Activated CD4-positive, alpha-beta T cell treated with anti-CD3 and anti-CD28 coated beads, Interleukin-2, amount 10 ng/mL, durations not matched to agents 24 days and 14 days (primary cell): ENCODE measurements at places on chromosomes 5 and 9. TPM values are rescaled to one million over a fixed set of nuclear protein-coding genes. Genes with fewer than 3 reads are reported as not detected.
A peak's percentile ranks its signal among the peaks of the same experiment; 100 is the strongest.

- H3K27ac ChIP-seq, result no peak overlapping the region
- DNase-seq, result no peak
- peaks cover 41% of the 10 kb centered on the region for H3K27me3 ChIP-seq
Measured at GRCh38 chr9:36029765-36030528, 6.8 kb upstream of the RECK start.

DNA sequence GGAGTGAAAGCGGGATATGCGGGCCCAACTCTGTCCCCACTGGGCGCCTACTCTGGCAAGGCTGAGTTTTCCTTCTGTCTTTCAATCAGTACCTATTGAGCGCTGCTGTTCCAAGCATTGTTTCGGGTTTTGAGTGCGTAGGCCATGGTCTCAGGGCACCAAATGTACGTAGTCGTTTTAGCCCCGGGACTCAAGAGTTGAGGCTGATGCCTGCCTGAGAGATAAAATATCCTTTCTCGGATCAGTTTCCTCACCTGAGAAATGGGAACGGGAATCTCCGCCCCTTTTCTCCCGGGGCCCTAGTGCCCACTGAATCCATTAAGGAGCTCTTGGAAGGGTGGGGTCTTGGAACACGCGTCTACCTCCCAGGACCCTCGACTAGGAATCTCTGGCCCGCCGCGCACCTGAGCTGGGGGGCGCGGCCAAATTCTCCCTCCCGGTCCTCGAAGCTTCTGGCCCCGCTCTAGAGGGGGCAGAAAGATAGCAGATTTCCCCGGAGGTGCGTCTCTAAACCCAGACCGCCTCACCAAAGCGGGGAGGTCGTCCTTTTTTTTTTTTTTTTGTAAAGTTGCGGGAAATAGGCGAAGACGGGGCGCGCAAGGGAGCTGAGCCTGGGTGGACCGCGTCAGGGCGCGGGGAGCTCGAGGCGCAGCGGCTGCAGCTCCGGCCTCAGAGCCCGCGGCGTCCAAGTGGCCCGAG, 494 bp upstream of the CXXC5 start:
- peaks cover 29% of the 10 kb centered on the region for H3K4me1 ChIP-seq
- no peak for DNase-seq
- peaks cover 54% of the 10 kb centered on the region for H3K27me3 ChIP-seq

QRFP gene
- total RNA-seq, result not detected in 2 replicates

DNA sequence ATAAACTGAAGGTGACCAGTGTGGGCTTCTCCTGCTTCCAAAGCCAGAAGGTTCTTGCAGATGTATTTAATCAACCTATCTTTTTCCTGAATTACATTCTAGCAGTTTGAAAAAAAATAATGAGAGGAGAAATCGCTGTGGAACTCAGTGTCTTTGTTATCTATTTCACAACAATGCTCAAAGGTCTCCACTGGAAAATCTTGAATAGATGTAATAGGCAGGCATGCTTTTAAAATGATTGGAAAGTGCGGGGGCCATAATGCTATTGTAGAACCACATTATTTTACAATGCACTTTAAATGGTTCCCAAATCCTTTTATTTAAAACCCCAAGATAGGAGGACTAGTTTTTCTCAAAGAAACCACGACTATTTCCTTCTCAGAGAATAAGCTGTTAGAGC, 23.3 kb downstream of the ENC1 start:
- DNase-seq, result no peak
- peaks cover 26% of the 10 kb centered on the region for H3K27me3 ChIP-seq
- H3K27ac ChIP-seq, result no peak overlapping the region
- peaks cover 5% of the 10 kb centered on the region for H3K4me1 ChIP-seq
- no peak overlapping the region for H3K4me3 ChIP-seq

DNA sequence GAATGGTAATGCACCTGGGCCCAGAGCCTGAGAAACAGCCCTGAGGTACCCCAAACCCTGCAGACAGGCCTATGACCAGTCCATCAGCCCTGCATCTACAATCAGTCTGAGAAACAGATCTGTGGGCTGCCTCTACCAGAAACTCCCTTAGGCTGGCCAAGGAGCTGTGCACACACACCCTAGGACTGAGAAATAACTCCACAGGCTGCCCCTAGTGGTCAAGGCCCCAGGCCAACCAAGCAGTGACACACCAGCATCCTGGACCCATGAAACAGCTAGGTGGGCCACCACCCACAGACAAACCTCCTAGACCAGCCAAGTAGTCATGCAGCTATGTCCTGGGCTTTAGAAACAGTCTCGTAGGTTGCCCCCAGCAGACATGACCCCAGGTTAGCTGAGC, 253.6 kb upstream of the VLDLR start:
- H3K27me3 ChIP-seq, result no peaks in the 10 kb centered on the region
- no peak for DNase-seq
- no peak overlapping the region for H3K27ac ChIP-seq
- H3K4me1 ChIP-seq, result no peaks in the 10 kb centered on the region

SLC28A3 gene
- total RNA-seq, result 0.44 and 0.54 TPM in 2 replicates

GRCh38 chr9:1917396-1917935, 97.7 kb upstream of the SMARCA2 start:
- no peak overlapping the region for H3K27ac ChIP-seq
- no peaks in the 10 kb centered on the region for H3K4me1 ChIP-seq
- peaks cover 9% of the 10 kb centered on the region for H3K27me3 ChIP-seq
- H3K4me3 ChIP-seq, result no peak overlapping the region
- no peaks in the 10 kb centered on the region for H3K36me3 ChIP-seq
- no peak for DNase-seq

DNA sequence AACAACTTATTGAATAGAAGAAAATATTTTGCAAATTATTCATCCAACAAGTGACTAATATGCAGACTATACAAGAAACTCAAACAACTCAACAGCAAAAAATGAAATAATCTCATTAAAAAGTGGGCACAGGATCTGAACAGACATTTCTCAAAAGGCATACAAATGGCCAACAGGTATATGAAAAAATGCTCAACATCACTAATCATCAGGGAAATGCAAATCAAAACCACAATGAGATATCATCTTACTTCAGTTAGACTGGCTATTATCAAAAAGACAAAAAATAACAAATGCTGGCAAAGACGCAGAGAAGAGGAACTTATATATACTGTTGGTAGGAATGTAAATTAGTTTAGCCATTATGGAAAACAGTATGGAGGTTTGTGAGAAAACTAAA, 1.8 kb upstream of the AMACR start:
- peaks cover 27% of the 10 kb centered on the region for H3K4me1 ChIP-seq
- peaks cover 2% of the 10 kb centered on the region for H3K27me3 ChIP-seq
- H3K27ac ChIP-seq, result peak overlapping the region; percentile 21

DNA sequence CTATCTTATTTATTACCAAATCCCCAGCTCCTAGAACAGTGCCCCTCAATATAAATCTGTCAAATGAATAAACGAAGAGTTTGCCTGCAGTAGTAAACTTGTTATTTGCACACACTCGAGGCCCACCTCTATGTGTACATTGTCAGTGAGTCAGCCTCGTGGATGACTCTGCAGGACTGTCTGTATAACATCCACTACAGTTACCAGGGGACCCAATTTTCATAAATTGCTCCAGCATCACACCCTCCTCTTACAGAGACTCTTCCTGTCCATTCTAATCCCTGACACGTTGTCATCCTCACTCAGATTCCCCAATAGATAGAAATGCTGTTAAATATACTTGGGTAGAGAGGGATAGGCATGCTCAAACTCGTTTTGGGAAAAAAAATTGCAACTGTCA, 478.5 kb downstream of the RAB3C start:
- H3K4me1 ChIP-seq, result peaks cover 3% of the 10 kb centered on the region
- no peak for DNase-seq
- H3K27me3 ChIP-seq, result peaks cover 13% of the 10 kb centered on the region
- no peak overlapping the region for H3K4me3 ChIP-seq
- H3K27ac ChIP-seq, result no peak overlapping the region
